SW 1271 (cell line): ENCODE measurements at places on chromosomes 12 and 14.

DNA sequence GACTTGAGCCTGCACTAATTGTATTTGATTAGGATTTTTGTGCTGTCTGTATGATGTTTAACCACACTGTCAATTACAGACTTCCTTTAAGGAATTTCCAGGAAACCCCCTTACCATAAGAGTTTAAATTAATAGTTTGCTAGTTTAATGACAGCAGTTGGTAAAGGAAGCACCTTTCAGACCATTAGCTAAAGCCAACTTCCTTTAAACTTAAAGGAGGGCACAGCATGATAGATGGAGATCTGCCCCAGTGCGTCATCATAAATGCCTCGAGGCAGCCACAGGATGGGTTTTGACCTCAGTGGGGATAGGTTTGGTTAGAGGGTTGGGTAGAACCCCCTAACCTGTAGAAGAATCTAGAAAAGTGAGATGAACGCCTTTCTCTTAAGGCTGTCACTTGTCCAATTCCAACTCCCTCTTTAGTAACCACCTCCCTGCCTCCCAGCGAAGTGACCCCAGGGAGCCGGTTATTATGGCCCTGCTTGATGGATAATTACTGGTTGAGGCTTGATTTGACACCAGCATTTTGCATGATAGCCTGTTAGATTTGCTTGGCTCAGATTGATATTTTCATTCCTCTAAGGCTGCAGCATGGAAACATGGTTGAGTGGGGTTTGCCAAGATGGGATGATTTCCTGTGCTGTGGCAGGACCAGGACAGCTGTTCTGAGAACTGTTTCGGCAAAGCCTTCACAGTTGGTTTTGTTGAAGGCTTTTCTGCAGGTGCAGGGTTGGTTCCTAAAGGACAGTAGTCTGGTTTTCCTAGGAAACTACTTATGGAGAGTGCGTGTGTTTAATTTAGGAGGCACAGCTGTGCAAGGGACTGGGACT is 62.7 kb downstream of the CHST11 start:
- no peak for DNase-seq

DNA sequence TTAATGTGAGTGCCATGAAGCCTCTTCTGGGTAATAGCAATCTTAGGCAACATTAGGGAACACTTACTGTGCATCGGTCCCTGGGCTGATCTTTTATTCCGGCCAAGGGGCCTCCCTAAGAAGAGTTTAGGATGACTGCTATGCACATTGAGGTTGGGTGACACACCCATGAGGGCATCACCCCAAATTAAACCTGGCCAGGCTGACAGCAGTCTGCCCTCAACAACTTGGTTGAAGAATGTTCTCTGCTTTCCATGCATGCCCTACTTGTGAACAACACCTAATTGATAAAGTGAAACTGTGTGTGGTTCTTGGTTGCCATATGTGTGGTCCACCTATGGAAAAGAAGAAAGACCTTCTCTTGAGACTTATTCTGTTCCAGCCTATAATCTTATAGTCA is 1098.0 kb downstream of the BCL11B start:
- DNase-seq = no peak

- no peak for DNase-seq
Observed at GRCh38 chr12:124173692-124174091, 121.2 kb upstream of the RFLNA start.

DNA sequence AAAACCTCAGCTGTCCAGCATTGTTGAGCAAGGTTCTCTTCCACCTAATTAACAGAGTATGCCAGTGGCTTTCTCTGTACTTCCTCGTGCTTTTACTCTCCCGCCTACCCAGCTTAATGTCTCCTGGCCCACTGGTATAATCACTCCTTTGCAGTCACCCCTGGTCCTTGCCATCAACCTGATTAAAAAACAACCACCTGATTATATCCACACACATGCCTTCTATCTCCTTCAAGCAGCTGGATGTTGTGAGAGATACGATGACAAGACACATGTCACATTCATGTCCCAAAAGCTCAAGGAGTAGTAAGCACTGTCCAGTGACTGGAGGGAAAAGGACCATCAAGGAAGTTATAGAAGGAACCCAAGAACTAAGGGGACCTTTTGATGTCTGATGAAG is 241.3 kb upstream of the GRIP1 start:
- no peak for DNase-seq

- DNase-seq = no peak
Observed at GRCh38 chr14:101858791-101859537, 97.5 kb downstream of the PPP2R5C start.

GRCh38 chr14:91861091-91861490 is 6.2 kb downstream of the TC2N start:
- no peak for DNase-seq

DNA sequence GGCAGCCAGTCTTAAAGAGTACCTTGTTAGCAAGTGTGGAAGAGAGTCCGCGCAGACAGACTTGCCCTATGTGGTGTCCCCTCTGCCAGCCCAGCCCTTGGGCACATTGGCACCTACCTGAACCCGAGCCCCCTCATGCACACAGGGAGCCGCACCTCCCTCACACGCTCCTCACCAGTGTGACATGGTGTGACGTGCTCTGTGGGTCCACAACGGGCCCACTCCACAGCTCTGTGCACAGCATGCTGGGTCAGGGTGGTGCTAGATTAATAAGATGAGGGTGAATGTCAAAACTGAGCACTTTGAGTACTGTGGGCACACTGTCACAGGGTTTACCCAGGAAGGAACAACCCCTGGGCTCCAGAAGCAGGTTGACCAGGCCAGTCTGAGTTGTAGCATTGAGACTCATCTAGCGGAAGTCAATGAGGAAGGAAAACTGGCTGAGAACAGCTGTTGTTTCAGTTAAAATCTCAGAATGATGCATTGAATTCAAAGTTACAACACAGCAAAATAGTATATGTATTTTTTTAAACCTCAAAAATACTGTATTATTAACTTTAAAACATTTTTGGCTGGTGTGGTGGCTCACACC is 53.4 kb upstream of the AMN start:
- DNase-seq = no peak

- no peak for DNase-seq
Observed at GRCh38 chr14:64692986-64693809, 11.0 kb upstream of the PLEKHG3 start.

- DNase-seq = no peak
Observed at GRCh38 chr14:61545726-61546455, 149.4 kb upstream of the HIF1A start.
